ENCODE measurements at places on chromosomes 3 and 15. TPM values are rescaled to one million over a fixed set of nuclear protein-coding genes. Genes with fewer than 3 reads are reported as not detected.

GRCh38 chr3:186452517-186452916 lies 90.5 kb upstream of the DGKG start:
- H3K27me3 ChIP-seq = no peaks in the 10 kb centered on the region
- H3K27ac ChIP-seq = no peak overlapping the region
- no peaks in the 10 kb centered on the region for H3K4me1 ChIP-seq
- no peaks in the 10 kb centered on the region for H3K36me3 ChIP-seq
- DNase-seq = no peak

IRAK2 gene
- total RNA-seq = 4.8 TPM

DNA sequence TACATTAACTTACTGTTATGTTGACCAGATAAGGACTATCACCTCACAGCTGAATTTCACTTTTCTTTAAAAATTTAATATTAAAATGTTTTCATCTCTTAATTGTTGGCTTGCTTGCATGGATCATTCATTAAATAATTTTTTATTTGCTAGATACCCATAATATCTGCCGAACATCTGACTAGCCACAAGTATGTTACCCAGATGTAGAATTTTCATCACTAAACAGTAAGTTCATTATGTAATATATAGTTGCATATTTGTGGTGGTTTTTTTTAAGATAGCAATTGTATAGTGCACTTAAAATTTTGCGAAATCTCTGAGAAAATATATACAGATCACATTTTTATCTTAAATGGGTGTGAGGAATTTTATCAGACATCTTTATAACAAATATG lies 190.4 kb downstream of the MBNL1 start:
- H3K27me3 ChIP-seq = no peaks in the 10 kb centered on the region
- H3K4me3 ChIP-seq = no peak overlapping the region
- peaks cover 63% of the 10 kb centered on the region for H3K36me3 ChIP-seq
- no peak for DNase-seq
- no peak overlapping the region for H3K27ac ChIP-seq

DNA sequence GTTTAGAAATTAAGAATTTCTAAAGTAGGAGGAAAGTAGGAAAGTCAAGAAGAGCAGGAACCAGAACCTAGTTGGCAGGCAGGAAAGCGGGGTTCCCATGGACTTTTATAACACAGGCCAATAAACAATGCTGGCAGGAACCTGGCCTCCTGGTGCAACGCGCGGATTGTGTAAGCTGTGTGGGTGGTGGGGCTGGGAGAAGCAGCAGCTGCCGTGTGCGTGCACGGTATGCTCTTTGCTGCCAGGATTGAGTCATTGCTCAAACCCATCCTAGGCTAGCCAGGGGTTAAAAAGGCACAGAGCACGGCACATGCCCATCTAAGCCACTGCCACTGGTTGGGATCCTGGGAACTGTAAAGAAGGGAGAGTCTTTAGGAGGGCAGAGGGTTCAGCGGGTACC lies 209.9 kb upstream of the RGMA start:
- no peaks in the 10 kb centered on the region for H3K27me3 ChIP-seq
- no peaks in the 10 kb centered on the region for H3K4me1 ChIP-seq
- DNase-seq = no peak
- no peak overlapping the region for H3K4me3 ChIP-seq
- no peak overlapping the region for H3K27ac ChIP-seq

- peak within 1 kb of the TSS; percentile 56 for H3K4me3 ChIP-seq
- H3K36me3 ChIP-seq = no peaks in the 10 kb centered on the region
- H3K27me3 ChIP-seq = peaks cover 2% of the 10 kb centered on the region
- H3K4me1 ChIP-seq = peaks cover 14% of the 10 kb centered on the region
- no peak for DNase-seq
- no peak within 1 kb of the TSS for H3K27ac ChIP-seq
Observed at GRCh38 chr15:39580485-39581241, at the start of gene THBS1. Gene THBS1 (plus strand): TSS chr15:39581079. CDS start chr15:39581858, 779 bp downstream.

CHRD gene
- not detected for total RNA-seq

DNA sequence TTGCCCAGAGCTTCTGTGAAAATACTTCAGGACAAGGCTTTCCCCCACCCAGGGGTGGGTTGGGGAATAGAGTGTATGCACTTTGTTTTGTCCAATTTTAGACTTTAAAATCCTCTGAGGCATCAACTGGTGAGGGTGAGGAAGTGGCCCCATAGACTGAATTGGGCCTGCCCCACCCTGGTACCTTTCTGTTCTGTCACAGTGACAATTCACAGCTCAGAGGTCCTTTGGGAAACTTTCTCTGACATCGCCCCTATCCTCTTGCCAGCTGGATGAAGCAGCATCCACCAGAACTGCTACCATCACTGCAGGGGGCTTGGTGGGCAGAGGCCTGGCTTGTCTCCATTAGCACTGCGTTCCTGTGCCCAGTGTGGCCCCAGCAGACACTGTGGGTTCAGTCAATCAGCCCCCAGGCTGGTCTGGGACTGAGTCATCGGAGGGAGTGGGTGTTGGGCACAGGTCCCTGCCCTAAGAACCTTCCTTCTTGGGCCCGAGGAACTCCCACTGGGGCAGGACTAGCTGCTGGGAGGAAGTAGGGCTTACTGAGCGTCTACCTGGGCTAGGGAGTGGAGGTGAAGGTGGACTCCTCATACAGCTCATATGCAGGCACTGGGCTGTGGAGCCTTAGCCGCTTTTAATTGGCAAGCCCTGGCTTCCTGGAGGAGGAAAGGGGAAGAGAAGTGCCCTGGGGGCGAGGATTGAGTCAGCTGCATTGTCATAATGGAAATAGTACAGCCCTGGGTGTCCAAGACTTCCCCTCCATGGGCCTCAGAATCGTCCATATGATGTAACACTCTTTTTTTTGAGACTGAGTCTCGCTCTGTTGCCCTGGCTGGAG lies 1.5 kb upstream of the PPM1M start:
- H3K4me3 ChIP-seq = no peak overlapping the region
- no peak for DNase-seq
- H3K36me3 ChIP-seq = peaks cover 13% of the 10 kb centered on the region
- H3K27me3 ChIP-seq = no peaks in the 10 kb centered on the region
- H3K4me1 ChIP-seq = peaks cover 79% of the 10 kb centered on the region

- no peak overlapping the region for H3K4me3 ChIP-seq
- H3K27ac ChIP-seq = no peak overlapping the region
- no peak for DNase-seq
- no peaks in the 10 kb centered on the region for H3K36me3 ChIP-seq
- peaks cover 74% of the 10 kb centered on the region for H3K27me3 ChIP-seq
- H3K4me1 ChIP-seq = peaks cover 31% of the 10 kb centered on the region
Observed at GRCh38 chr15:59994526-59994887, 9.6 kb upstream of the FOXB1 start.

- no peak for DNase-seq
- H3K27ac ChIP-seq = no peak overlapping the region
- no peak overlapping the region for H3K4me3 ChIP-seq
- H3K27me3 ChIP-seq = no peaks in the 10 kb centered on the region
Observed at GRCh38 chr3:123287051-123287961, 85.6 kb downstream of the SEC22A start.

DNA sequence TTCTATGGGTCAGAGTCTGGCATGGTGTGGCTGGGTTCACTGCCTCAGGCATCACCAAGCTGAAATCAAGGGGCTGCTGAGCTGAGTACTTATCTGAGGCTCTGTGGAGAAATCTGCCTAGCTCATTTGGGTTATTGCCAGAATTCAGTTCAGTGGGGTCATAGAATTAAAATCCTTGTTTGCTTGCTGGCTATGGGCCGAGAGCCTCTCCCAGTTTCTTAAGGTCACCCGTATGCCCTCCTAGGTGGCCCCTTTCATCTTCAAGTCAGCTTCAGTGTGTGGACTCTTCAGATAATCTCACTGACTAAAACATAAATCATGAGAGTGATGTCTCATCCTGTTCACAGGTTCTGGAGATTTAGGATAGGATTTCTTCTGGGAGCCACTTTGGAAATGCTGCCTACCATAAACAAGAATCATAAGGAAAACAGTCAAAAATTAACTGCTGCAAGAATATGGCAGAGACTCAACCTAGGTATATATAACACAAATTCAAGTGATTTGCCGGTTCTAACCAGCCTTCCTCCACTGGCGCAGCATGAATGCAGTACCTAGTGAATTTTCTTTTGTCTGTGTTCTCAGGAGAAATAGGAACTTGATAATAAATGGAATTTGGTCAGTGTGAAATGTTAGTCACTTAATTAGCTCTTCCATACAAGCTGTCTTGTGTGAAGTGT lies 5.3 kb downstream of the CP start:
- no peak for DNase-seq
- no peak overlapping the region for H3K27ac ChIP-seq
- no peaks in the 10 kb centered on the region for H3K27me3 ChIP-seq
- H3K36me3 ChIP-seq = no peaks in the 10 kb centered on the region
- H3K4me1 ChIP-seq = no peaks in the 10 kb centered on the region
- no peak overlapping the region for H3K4me3 ChIP-seq

All from CD4-positive, alpha-beta memory T cell (primary cell).